Cortex of kidney (tissue), 1 donor: ENCODE measurements at places on chromosomes 6 and 20.

DNA sequence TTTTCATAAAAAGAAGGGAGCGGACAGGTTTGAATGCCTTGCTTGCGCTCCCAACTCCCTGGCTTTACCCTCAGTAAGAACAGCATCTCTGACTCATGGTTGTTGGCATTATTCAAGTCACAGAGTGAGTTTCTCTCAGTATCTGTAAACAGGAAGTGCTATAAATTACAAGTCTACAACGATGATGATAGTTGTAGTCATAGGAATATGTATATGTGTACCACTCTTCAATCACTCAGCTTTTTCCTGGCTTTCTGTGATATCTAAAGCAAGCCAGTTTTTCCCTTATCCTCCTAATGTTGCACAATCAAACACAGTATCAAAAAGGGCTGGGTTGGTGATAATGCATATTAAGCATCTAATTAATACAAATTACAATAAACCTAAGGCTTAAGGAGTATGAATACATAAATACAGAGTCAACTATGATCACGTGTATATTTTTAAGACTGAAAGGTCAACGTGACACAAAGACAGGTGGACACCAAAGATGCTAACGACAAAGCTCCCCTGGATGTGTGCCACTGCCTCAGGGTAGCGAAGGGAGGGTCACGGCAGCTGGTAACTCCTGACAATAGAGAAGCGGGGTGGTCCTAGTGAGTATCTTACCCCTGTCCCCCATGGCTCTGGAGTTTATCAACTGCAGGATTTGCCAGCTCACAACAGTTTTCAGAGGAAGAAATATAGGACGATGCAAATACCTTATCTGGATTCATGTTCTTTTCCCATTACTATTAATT is 202.8 kb downstream of the BTBD9 start:
- DNase-seq, result no peak

GRCh38 chr6:151661509-151661908 is 146.0 kb upstream of the ESR1 start:
- DNase-seq, result no peak

- no peak for DNase-seq
Measured at GRCh38 chr6:156427345-156427744, 349.8 kb upstream of the ARID1B start.

- DNase-seq, result no peak
Measured at GRCh38 chr20:36819659-36820058, 46.1 kb upstream of the DSN1 start.

DNA sequence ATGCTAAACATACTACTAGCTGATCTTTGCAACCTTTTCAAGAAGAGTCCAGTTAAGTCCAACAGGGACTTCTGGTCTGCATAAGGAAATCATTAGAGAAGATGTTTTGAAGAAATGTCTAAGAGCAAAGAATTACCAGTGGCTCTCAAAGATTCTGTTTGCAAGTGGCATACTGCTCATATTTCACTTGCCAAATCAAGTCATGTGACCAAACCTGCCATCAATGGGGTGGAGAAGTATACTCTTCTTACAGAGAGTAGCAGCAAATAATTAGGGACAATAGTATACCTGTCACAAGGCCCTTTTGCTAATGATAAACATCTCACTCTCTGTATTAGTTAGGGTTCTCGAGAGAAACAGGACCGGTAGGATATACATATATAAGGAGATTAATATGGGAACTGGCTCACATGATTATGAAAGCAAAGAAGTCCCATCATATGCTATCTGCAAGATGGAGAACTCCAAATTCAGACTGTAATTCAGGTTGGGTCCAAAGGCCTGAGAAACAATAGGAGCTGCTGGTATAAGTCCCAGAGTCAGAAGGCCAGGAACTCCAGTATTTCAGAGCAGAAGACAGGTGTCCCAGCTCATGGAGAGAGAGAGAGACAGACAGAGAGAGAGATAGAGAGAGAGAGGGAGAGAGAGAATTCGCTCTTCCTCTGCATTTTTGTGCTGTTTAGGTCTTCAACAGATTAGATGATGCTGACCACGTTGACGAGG is 111.5 kb downstream of the LCA5 start:
- no peak for DNase-seq

- no peak for DNase-seq
Measured at GRCh38 chr6:169344750-169345065, 91.1 kb upstream of the THBS2 start.

DNA sequence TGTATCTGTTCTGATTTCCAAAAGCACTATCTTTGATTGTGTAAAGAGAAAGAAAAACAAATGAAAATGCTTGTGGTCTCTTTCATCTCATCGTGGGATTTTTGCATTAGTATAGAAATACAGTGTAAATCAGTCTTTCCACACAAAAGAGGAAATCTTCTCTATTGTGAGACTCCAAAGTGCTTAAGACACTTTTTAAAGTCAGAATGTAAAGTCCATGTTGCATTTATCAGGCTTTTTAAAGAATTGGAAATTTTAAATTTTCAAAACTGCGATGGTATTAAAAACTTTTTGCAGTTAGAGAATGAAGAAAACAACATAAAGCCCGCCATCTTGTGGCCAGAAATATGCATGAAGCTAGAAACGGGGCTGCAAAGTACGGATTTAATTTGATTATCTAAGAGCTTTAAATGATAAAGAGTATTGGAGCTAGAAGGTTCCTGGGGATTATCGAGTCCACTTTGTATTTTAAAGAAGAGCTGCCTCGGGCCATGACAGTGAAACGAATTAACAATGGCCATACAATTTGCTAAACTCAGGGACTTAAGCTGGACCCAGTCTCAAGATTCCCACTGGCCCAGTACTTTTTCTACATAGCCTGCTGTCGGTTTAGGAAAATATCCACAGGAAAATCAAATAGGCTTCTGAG is 339.6 kb downstream of the ARHGAP18 start:
- DNase-seq, result no peak

DNA sequence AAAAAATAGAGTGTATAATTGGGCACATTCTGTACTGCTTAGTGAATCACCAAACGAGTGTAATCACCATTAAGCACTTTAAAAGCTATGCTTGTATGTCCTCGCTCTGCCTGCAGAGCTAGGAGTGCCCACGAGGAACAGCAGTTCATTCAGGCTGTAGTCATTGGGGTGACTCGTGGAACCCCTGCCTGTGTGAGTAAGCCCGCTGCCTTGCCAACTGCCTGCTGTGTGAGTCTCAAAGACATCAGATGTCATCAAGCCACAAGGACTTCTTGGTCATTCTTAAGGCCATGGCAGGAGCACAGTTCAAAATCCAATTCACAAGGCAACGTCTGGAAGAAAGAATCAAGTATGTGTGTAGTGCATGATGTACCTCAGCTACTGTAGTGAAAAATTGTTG is 60.4 kb downstream of the FOXO3 start:
- no peak for DNase-seq

DNA sequence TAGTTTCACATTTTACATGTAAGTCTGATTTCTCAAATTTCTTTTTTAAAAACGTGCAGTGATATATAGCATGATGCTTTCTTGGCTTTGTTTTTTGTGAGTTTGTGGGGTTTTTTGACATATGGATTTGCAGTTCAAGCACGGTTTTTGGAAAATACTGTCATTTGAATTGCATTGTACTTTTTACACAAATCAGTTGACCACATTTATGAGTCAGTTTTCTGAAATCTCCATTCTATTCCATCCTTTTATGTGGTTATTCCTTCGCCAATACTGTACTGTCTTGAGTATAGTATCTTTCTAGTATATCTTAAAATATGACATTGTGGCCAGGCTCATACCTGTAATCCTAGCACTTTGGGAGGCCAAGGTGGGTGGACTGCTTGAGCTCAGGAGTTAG is 890.0 kb upstream of the CITED2 start:
- no peak for DNase-seq

DNA sequence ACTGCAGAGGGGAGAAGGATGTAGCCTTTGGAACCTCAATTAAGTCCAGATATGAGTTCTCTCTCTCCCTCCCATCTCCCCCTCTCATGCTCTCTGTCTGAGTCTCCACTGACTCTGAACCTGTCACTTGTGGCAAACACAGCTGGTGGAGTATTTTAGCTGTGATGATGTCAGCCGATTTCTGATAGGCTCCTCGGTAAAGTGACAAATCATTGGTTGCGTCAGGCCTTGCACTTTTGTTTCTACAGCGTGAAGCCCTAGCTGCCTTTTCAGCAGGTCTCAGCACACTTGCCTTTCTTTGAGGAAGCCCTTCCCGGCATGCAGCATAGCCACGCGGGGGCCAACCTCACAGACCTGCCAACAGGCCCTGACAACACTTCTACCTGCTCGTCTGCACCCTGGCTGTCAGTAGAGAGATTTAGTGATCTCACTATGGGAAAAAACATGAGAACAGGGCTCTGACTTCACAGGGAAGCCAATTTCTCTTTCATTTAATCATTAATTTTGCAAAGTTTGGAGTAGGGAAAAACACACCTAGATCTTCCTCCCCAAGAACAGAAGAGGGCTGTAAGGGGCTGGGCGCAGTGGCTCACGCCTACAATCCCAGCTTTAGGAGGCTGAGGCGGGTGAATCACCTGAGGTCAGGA is 84.4 kb downstream of the GMPR start:
- no peak for DNase-seq

DNA sequence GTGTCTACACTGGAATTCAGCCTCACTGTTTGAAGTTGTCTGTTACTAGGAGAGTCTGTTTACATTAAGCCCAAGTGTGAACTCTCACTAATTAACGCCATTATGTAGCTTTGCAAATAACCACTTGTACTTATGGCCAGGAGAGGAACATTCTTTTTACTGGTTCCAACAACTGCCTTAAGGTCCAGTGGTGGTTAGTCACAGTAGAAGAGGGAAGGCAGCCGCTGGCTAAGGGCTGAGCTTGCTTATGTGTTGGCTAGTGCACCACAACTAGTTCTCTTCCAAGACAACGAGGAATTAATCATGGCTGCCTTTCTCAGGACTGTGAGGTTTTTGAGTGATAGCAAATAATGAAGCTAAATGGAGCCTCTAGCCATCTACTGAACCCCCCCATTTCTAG is 14.9 kb upstream of the SLC22A23 start:
- DNase-seq, result no peak

GRCh38 chr6:4567141-4567540 is 209.1 kb upstream of the CDYL start:
- no peak for DNase-seq

GRCh38 chr6:11253594-11253993 is 21.1 kb upstream of the NEDD9 start:
- DNase-seq, result no peak
